ENCODE measurements at places on chromosomes 2 and 18.

- DNase-seq: no peak
Measured at GRCh38 chr2:123770996-123771720, 253.9 kb upstream of the CNTNAP5 start.

GRCh38 chr2:233546774-233547173 is 19.8 kb downstream of the USP40 start:
- DNase-seq: no peak

- no peak for DNase-seq
Measured at GRCh38 chr2:133828913-133829312, 260.6 kb upstream of the NCKAP5 start.

DNA sequence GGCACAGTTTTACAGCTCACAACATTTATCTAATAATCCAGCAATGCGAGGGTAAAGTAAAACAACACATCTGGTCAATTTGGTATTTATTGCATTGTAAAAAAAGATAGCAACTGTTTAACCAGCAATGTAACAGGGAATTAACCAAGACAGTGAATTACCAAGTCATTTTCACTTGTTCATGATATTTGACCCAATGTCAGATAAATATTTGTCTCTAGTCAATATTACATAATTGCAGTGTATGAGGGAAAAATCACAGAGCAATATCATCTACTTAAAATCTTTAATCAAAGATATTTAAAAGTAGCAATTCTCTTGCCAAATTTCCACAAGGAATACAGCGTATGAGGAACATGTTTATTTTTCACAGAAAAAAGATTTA is 1265.1 kb upstream of the CHAC2 start:
- DNase-seq: no peak

- no peak for DNase-seq
Measured at GRCh38 chr2:238997137-238997390, 149.2 kb downstream of the TWIST2 start.

GRCh38 chr2:160427629-160428404 is 65.8 kb downstream of the RBMS1 start:
- DNase-seq: peak; percentile 68

DNA sequence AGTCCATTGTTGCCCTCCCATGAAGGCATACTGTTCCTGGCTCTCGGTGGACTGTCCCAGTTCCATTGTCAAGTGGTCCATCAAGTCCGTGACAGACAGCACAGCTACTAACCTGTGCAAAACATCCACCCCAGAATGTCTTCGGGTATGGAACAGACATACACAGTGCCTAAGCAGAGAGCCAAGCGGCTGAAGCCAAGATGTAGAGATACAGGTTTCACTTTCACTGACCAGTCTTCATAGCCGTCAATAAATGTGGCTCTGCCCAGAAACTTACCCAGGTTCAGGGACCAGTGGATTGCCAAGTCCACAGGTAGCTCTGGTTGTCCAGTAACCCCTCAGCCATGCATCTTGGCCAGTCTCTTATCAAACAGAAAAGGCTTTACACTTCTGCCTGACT is 10.7 kb upstream of the PAPOLG start:
- no peak for DNase-seq

- no peak for DNase-seq
Measured at GRCh38 chr2:53827398-53828175, 32.2 kb downstream of the GPR75 start.

DNA sequence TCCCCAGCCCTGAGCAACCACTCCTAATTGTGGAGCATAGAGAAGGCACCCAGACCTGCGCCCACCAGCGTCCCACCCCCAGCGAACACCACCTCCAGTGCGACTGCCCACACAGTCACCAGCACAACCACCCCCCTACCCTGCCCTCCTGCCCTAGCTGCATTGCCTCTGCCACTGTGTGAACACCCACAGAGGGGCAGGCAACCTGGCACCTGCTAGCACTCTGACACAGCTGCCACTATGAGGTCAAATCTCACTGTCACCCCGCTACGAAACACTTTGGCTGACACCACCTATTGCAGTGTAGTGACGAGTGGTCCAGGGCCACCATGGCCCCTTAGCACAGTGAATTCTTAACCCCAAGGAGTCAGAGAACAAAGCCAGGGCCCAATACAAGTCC is 14.1 kb upstream of the EIF2AK3 start:
- DNase-seq: no peak

DNA sequence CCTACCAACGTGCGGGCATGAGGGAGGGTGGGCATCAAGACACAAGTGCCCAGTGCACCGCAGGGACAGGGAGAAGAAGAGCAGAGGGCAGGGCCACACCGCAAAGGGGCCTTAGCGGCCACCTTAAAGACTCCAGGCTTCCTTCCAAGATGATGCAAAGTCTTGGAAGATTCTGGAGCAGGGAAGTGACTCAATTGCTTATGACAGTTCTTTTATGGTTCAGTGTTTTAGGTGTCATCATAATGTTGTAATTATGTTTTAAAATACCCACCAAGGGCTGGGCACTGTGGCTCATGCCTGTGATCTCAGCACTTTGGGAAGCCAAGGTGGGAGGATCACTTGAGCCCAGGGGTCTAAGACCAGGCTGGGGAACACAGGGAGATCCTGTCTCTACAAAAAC is 44.5 kb upstream of the SEMA4C start:
- DNase-seq: no peak

- no peak for DNase-seq
Measured at GRCh38 chr2:120302301-120302700, 43.6 kb upstream of the INHBB start.

GRCh38 chr2:223418131-223418530 is 184.0 kb downstream of the SCG2 start:
- no peak for DNase-seq

DNA sequence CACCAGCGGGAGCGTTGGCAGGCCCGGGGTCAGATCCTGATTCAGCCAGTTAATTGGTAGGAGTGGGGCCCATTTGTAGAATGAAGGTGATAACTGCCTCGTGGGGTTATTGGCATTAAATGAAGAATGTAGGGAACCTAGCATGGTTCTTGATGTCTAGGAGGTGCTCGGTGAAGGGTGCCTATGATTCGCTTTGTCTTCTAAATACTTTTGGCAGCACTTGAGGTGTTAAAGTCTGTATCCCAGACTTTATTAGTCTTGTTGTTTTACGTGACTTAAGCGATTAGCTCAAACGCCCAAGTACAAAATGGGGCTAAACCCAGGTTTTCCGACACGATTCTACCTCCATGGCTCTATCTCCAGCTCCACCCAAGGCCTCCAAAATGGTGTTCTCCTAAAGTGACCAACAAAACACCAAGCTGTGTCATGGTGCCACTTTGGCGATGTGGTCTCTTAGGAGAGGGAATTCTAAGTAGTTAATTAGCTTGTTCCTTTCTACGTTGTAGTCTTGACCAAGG is 980 bp upstream of the PPP4R1 start:
- DNase-seq: no peak

DNA sequence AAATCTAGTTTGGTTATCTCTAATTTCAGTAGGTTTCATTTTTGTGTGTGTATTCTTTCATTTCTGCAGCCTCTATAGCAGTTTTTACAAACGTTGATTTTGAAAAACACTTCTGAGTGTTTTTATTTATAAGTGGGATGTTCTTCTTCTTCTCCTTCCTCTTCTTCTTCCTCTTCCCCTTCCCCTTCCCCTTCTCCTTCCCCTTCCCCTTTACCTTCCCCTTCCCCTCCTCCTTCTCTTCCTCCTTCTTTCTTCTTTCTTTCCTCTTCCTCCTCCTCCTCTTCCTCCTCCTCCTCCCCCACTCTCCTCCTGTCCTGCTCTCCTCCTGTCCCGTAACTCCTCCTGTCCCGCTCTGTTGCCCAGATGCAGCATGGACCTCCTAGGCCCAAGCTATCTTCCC is 4.2 kb downstream of the UGGT1 start:
- no peak for DNase-seq

DNA sequence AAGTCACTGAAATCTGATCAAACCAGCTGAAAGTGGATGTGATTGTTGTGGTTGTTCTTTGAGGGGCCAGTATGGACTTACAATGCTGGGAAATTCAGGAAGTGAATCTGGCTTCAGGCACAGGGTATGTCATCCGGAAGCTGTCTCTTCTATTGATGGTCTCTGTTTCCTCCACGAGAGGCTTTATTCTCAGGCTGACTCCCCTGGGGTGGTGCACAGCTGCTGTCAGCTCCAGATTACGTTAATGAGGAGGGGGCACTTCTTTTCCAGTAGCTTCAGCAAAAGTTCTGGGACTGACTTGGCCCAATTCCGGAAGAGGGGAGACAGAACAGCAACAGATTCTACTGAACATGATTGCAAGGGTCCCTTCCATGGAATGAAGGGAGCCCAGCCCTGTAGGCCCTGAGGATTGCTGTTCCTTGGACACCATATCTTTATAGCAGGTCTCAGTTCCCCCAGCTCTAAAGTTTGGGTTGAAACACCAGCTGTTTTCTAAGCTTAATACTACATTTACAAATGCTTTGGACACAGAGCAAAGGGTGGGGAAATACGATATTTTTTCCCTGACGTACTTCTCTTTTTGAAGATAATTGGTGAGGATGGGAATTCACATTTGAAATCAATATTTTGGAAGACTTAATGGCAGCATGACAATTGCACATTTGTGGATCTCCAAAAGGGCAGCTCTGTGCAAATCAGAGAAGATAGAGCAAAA is 400.9 kb downstream of the TSN start:
- DNase-seq: no peak

GRCh38 chr18:44580159-44580558 is 100.5 kb upstream of the SETBP1 start:
- DNase-seq: no peak

DNA sequence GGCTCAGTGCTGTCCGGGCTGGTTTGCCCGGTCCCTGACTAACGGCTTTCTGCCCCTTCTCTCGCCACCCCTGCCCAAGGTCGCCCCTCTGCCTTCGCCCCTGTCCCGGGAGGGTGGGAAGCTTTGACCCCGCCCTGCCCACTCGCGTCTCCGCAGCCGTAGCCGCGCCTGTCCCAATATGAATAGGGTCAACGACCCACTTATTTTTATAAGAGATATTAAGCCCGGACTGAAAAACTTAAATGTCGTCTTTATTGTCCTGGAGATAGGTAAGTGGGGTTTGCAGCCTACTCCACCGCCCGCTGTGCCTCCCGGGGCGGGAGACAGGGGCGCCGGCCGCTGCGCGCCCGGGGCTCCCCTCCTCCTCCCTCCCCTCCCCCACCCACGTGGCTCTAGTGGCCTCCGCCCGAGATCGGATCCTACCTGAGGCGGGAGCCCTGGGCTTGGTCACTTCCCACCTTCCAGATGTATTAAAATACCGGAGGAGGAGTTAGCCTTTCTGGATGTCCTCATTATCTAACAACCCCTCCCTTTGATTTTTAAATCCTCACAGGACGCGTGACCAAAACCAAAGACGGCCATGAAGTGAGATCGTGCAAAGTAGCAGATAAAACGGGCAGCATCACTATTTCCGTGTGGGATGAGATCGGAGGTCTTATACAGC is 633 bp downstream of the NABP1 start:
- no peak for DNase-seq

GRCh38 chr2:47616506-47616905 is 166.4 kb upstream of the MSH6 start:
- no peak for DNase-seq

GRCh38 chr2:18788592-18788991 is 199.2 kb upstream of the NT5C1B start:
- no peak for DNase-seq

DNA sequence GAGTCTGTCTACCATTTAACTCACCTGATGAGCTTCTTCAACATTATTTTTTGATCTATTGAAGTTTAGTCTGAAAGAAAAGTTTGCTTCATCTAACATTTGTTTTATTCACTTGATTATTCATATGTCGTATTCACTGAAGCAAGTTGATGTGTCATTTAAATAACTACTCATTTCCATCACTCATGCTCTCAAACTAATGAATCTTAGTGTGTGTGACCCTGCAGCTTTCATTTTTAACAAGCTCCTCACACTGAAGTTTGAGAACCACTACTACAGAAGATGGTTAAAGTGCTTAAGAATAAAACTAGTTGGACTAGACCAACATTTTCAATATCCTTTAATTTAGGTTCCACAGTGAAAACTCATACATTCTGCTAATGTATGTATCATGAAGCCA is 1.8 kb upstream of the ABI2 start:
- no peak for DNase-seq

DNA sequence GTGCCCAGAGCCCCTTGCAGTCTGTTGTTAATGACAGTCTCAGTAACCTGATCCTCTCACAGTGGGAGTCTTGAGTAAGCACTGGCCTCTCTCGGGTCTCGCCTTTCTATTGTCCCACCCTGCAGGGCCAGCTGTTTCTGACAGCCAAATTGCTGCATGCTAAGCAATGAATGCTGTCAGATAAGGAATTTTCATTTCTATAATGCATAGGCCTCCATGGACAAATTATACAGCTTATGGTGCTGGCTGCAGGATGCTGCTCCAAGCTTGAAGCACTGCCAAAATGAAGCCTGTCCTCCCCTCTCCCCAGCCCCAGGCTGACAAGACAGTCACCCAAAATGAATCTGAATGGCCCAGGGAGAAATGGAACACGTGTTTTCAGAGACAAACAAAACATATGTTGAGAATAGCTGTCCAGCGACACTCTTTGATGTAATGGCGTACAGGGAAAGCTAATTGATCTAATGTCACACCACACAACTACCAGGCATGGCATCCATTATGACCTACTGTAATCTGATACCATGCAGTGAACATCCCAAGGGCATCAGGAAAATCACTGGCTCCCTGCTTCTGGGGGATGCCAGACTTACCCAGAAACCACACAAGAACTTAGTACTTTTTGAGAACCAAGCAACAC is 36.8 kb downstream of the ACVR1 start:
- no peak for DNase-seq

GRCh38 chr2:74646834-74647482 is 1.2 kb downstream of the M1AP start:
- no peak for DNase-seq

DNA sequence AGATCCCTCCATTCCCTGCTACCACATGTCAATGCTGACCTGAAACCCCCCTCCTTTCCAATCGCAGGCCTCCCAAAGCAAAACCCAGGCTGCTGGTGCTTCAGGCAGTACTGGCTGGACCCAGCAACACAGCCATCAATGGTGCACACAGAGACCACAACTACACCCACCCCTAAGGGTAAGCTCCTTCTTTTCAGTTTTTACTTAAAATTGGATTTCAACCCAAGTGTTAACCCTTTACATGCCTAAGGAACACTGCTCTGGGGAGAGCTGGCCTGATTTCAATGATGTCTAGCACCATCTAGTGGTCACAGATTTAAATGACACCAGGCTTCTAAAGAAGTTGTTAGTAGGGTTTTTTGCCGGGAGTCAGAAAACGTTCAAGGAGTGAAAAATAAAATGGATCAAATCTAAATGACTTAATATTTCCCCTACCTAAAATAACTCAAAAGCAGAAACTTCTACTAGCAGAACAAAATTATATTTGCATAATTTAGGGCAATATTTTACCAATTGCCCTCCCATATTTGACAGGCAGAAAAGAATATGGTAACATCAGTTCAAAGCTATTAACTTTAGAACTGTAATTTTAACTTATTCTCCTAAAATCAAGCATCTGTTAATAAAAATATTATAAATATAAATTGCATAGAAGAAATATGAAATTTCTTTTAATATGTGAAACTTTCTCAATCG is 24.6 kb downstream of the FECH start:
- no peak for DNase-seq

DNA sequence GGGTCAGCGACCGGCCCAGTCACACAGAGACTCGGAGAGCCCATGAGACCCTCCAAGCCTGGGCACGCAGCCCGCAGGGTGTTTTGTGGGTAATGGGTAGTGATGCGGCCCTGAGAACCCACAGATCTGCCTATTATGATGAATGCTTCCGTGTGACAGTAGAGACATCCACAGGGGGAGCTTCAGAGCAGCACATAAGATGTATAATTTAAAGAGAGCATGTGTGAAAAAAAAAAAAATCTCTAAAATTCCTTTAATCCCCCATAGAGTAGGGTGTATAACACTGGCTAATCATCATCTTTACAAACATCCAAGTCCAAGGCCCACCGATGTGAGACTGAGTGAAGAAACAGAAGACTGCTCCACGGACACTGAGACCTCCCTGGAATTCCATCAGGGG is 34.6 kb downstream of the BIN1 start:
- DNase-seq: no peak

All from natural killer cell treated with Interleukin-12 subunit alpha and Interleukin-12 subunit beta and Interleukin-15 and Interleukin-18, amount 100 ng/mL, for 72 hours (primary cell).